Stimulated activated naive B cell treated with anti-CD40 and anti-IgM and Interleukin-4, amounts not matched to agents 10 μg/mL and 1 μg/mL and 100 μg/mL, for 72 hours (primary cell): ENCODE measurements at places on chromosomes 12 and 14.

GRCh38 chr12:15274561-15274967 lies 47.7 kb upstream of the PTPRO start:
- H3K4me3 ChIP-seq: no peak overlapping the region
- H3K4me1 ChIP-seq: peaks cover 5% of the 10 kb centered on the region
- H3K27me3 ChIP-seq: peaks cover 29% of the 10 kb centered on the region
- DNase-seq: no peak

DNA sequence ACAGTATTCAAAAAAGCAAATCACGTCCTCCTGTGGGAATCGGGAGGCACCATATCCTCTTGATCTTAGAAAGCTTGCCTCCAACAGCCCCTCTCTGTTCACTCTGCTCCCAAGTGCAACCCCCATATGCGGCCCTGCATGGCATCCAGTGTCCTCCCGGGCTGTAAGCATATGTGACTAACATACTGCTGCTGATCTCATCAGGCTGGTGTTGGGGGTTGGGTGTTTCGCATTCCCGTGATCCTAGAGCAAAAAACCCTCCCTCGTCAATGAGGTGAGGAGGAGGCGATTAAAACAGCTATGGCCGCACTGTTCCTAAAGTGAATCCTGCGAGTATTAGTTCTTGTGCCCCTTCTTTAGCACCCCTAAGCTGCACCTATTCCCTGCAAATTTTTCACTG lies 28.1 kb upstream of the PPM1A start:
- DNase-seq: no peak
- peaks cover 5% of the 10 kb centered on the region for H3K27me3 ChIP-seq
- no peaks in the 10 kb centered on the region for H3K4me1 ChIP-seq
- no peaks in the 10 kb centered on the region for H3K36me3 ChIP-seq
- no peak overlapping the region for H3K27ac ChIP-seq

- H3K27me3 ChIP-seq: peaks cover 25% of the 10 kb centered on the region
- no peaks in the 10 kb centered on the region for H3K4me1 ChIP-seq
- H3K36me3 ChIP-seq: no peaks in the 10 kb centered on the region
- no peak overlapping the region for H3K27ac ChIP-seq
Measured at GRCh38 chr14:94696518-94696917, 73.4 kb downstream of the GSC start.

GRCh38 chr12:46608431-46609272 lies 217.1 kb downstream of the SLC38A4 start:
- no peak for DNase-seq
- no peak overlapping the region for H3K4me3 ChIP-seq
- H3K27me3 ChIP-seq: no peaks in the 10 kb centered on the region
- peaks cover 12% of the 10 kb centered on the region for H3K4me1 ChIP-seq
- no peak overlapping the region for H3K27ac ChIP-seq

- H3K27ac ChIP-seq: no peak overlapping the region
- no peaks in the 10 kb centered on the region for H3K36me3 ChIP-seq
- no peaks in the 10 kb centered on the region for H3K4me1 ChIP-seq
- H3K27me3 ChIP-seq: no peaks in the 10 kb centered on the region
- H3K4me3 ChIP-seq: no peak overlapping the region
Measured at GRCh38 chr12:81245458-81245857, 167.6 kb downstream of the ACSS3 start.

GRCh38 chr14:52360831-52361230 lies 46.7 kb downstream of the PTGER2 start:
- H3K27ac ChIP-seq: no peak overlapping the region
- DNase-seq: no peak
- peaks cover 3% of the 10 kb centered on the region for H3K27me3 ChIP-seq
- no peaks in the 10 kb centered on the region for H3K4me1 ChIP-seq

- H3K4me3 ChIP-seq: no peak overlapping the region
- peaks cover 26% of the 10 kb centered on the region for H3K27me3 ChIP-seq
- DNase-seq: no peak
- no peak overlapping the region for H3K27ac ChIP-seq
- peaks cover 10% of the 10 kb centered on the region for H3K4me1 ChIP-seq
Measured at GRCh38 chr14:75570797-75571196, 7.6 kb upstream of the FLVCR2 start.

GRCh38 chr14:70289138-70289537 lies 70.3 kb downstream of the COX16 start:
- H3K27me3 ChIP-seq: peaks cover 29% of the 10 kb centered on the region
- H3K36me3 ChIP-seq: no peaks in the 10 kb centered on the region
- peak; percentile 66 for DNase-seq
- no peak overlapping the region for H3K27ac ChIP-seq

- no peak overlapping the region for H3K27ac ChIP-seq
- DNase-seq: no peak
- no peak overlapping the region for H3K4me3 ChIP-seq
- peaks cover 37% of the 10 kb centered on the region for H3K36me3 ChIP-seq
Measured at GRCh38 chr14:49939884-49940510, 47.1 kb downstream of the ARF6 start.

- DNase-seq: no peak
- no peaks in the 10 kb centered on the region for H3K4me1 ChIP-seq
- peaks cover 1% of the 10 kb centered on the region for H3K36me3 ChIP-seq
- H3K4me3 ChIP-seq: no peak overlapping the region
- H3K27ac ChIP-seq: no peak overlapping the region
Measured at GRCh38 chr12:43348221-43348620, 203.8 kb downstream of the ADAMTS20 start.

- DNase-seq: no peak
- peaks cover 8% of the 10 kb centered on the region for H3K4me1 ChIP-seq
- H3K27me3 ChIP-seq: no peaks in the 10 kb centered on the region
- H3K36me3 ChIP-seq: no peaks in the 10 kb centered on the region
- no peak overlapping the region for H3K27ac ChIP-seq
Measured at GRCh38 chr14:73476451-73476931, 14.2 kb upstream of the RIOX1 start.

DNA sequence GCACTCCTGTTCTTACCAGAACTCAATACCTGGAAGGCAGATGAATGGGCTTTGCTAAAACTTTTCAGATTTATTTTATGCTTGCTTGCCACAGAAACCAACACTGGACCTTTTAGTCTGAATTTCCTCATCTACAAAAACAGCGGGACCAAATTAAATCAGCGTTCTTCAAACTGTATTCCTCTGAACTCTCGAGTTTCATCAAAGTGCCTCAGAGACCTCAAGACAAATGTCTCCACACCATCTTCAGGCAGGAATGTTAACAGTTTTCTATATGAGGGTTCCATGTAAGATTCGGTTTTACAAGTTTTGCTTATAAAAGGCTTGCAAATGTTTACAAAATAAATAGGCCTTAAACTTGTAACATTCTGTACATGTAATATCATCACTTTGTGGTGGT lies 74.6 kb downstream of the MED13L start:
- DNase-seq: no peak
- H3K36me3 ChIP-seq: peaks cover 1% of the 10 kb centered on the region
- H3K27ac ChIP-seq: peak overlapping the region; percentile 79
- no peaks in the 10 kb centered on the region for H3K27me3 ChIP-seq

- H3K4me1 ChIP-seq: no peaks in the 10 kb centered on the region
- H3K4me3 ChIP-seq: no peak overlapping the region
- H3K27me3 ChIP-seq: no peaks in the 10 kb centered on the region
- H3K27ac ChIP-seq: no peak overlapping the region
- DNase-seq: no peak
Measured at GRCh38 chr14:52885230-52885629, 65.6 kb downstream of the FERMT2 start.

GRCh38 chr12:130666645-130667044 lies 49.5 kb downstream of the RIMBP2 start:
- no peak overlapping the region for H3K4me3 ChIP-seq
- no peak overlapping the region for H3K27ac ChIP-seq
- H3K27me3 ChIP-seq: no peaks in the 10 kb centered on the region
- no peaks in the 10 kb centered on the region for H3K36me3 ChIP-seq
- H3K4me1 ChIP-seq: no peaks in the 10 kb centered on the region
- DNase-seq: no peak

DNA sequence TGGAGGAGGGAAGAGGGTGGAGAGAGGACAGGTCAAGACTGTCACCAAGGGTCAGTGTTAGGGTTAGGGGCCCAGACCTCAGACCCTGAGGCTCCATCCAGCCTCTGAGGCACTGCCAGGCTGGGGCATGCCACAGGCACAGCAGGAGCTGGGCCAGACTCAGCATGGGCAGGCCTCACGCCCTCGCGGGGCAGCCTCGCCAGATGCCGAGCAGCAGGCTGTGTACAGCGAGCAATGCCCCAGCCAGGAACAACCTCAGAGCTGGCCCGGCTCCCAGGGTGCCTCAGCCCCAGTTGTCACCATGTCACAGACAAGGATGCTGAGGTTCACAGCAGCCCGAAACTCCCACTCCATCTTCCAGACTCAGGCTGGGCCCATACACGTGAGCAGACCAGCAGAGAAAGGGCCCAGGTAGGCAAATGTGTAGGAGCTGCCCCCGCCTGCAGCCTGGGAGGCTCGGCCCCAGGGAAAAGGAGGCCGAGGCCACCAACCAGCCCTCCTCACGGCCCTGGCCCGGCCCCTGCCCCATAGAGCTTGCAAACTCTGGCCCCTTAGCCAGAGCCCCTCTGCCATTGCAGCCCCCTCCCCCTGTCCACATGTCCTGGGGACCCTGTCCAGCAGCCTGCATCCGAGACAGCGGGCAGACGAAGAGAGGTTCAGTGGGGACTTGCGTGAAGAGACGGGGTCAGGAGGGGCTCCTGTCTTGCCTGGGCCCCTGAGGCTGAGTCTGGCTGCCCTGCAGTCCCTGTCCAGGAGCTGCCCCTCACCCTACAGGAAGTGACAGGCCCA lies 7.5 kb downstream of the C14orf180 start:
- peaks cover 5% of the 10 kb centered on the region for H3K27me3 ChIP-seq
- H3K4me1 ChIP-seq: no peaks in the 10 kb centered on the region

DNA sequence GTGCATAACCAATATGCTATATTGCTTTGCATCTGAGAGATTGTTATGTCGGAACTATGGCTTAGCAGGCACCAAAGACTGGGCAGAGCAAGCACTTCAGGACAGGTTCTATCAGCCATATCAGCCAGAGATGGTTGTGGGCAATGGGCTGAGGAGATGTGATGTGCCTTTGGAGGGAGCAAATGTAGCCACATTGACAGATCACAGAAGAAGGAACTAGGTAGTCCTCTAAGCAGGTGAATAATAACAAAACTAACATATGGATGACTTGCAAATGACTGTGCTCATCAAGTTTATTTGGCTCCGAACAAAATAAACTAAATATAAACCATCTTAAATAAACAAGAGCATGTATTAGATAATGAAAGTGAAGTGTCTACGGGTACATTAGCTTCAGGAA lies 291.7 kb downstream of the RMST start:
- H3K4me1 ChIP-seq: no peaks in the 10 kb centered on the region
- no peaks in the 10 kb centered on the region for H3K27me3 ChIP-seq
- no peak overlapping the region for H3K4me3 ChIP-seq
- no peaks in the 10 kb centered on the region for H3K36me3 ChIP-seq
- H3K27ac ChIP-seq: no peak overlapping the region

GRCh38 chr14:64792231-64792630 lies 87.5 kb downstream of the SPTB start:
- peaks cover 4% of the 10 kb centered on the region for H3K27me3 ChIP-seq
- no peaks in the 10 kb centered on the region for H3K36me3 ChIP-seq
- H3K27ac ChIP-seq: no peak overlapping the region
- no peak overlapping the region for H3K4me3 ChIP-seq

DNA sequence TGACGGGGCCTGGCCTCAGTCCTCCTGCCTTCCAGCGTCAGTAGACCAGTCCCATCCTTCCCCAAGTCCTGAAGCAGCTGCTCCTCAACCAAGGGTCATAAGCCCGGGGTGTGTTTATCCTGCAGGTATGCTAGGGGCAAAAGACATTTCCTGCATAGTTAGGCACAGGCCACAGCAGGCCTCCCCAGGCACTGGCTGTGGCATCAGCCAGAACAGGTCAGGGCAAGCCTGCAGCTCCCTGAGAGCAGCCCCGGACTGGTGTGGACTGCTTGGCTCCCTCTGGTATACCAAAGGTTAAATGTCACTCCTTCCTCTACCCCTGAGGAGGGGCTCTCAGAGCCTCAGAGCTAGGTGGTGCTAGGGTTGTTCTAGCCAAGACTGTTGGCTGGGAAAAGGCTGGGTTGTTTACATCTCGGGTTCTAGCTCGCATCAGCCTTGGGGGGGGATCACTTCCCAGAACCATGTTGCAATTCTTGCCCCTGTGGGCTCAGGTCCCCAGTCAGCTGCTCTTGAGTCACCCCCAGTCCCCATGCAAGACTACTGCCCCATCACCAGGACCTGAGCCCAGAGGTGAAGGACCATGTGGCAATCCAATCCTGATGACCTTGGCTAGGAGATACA lies 2.9 kb downstream of the MMP14 start:
- peaks cover 20% of the 10 kb centered on the region for H3K27me3 ChIP-seq
- no peak for DNase-seq
- peak overlapping the region; percentile 6 for H3K27ac ChIP-seq
- H3K4me1 ChIP-seq: peaks cover 15% of the 10 kb centered on the region

GRCh38 chr12:96020314-96021003 lies 14.9 kb downstream of the LTA4H start:
- peaks cover 49% of the 10 kb centered on the region for H3K36me3 ChIP-seq
- H3K4me1 ChIP-seq: peaks cover 30% of the 10 kb centered on the region
- DNase-seq: no peak

DNA sequence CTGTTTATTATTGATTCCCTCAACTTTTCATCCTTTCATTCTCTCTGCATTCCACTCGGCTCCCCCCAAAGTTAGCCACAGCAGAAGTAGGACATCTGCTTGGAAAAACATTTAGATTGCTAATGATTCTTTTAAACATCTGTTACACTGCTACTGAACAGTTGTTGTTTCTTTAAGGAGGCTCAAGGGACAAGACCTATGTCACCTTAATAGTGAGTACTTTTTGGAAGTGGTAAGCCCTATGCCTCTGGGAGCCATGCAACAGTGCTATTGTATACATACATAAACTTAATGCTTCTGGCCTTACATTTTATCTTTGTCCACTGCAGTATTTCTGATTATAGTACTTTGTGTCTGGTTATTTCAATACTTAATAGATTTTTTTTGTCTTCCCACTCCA lies 628.2 kb upstream of the FOXG1 start:
- no peak overlapping the region for H3K27ac ChIP-seq
- DNase-seq: no peak
- H3K27me3 ChIP-seq: no peaks in the 10 kb centered on the region
- H3K4me1 ChIP-seq: no peaks in the 10 kb centered on the region
- H3K4me3 ChIP-seq: no peak overlapping the region
